ENCODE measurements at places on chromosomes 4 and X.

DNA sequence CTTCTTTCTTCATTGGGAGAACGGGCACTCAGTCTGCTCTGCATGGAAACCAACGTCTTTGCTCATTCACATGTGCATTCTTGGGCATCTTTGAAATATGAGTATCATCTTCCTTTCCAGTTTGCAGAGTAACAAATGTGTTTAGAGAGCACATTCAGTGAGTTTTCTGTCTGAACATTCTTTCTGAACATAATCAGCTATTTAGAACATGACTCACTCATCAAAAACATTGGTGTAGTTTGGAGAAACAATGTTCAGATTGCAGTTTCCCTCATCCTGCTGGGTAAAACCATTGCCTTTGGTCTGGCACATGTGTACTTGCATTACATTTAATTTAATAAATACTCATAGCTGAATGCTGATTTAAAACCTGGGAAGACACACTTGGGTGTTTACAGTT, 81.5 kb upstream of the F9 start:
- no peak for DNase-seq

DNA sequence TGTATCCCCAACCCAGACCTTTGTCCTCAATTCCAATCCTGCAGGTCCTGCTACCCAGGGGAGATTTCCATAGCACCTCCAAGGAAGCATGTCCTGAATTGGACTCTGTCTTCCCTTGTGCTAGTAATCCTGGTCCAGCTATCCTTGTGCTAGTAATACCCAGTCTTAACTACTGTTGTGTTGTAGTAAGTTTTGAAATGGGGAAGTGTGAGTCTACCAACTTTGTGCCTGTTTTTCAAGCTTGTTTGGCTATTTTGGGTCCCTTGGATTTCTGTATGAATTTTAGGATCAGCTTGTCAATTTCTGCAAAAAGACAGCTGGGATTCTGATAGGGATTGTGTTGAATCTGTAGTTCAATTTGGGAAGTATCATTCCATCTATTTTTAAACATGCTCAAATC, 51.4 kb downstream of the CD99L2 start:
- DNase-seq, result no peak

GRCh38 chrX:727738-728621, 97.4 kb downstream of the SHOX start:
- peak; percentile 14 for DNase-seq

GRCh38 chr4:147736458-147736857, 4.6 kb downstream of the ARHGAP10 start:
- no peak for DNase-seq

GRCh38 chrX:44731160-44731559, 112.7 kb upstream of the DUSP21 start:
- DNase-seq, result no peak

DNA sequence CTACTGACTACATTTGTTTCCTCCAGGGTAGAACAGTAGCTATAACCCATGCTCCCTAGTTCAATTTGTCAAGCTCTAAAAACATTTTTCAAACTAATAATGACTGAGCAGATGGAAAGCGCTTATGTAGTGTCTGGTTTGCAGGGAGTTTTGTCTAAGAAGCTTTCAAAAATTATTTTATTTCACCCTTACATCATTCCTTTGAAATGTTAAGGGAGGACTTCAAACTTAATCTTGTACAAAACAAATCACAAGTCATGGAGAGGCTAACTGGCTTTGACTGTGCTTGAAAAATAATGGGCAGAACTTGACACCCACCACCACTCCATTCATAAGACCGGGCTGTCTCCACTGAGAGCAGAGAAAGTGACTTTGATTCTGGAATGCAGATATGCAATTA, 153.4 kb upstream of the QRFPR start:
- DNase-seq, result no peak

Measured in HL-60 (cell line).